Frontal cortex (tissue), 4 donors: ENCODE measurements at places on chromosomes 1 and 21.
A peak's percentile ranks its signal among the peaks of the same experiment; 100 is the strongest.

GRCh38 chr1:204520834-204521709, 4.9 kb downstream of the MDM4 start:
- no peak for DNase-seq

DNA sequence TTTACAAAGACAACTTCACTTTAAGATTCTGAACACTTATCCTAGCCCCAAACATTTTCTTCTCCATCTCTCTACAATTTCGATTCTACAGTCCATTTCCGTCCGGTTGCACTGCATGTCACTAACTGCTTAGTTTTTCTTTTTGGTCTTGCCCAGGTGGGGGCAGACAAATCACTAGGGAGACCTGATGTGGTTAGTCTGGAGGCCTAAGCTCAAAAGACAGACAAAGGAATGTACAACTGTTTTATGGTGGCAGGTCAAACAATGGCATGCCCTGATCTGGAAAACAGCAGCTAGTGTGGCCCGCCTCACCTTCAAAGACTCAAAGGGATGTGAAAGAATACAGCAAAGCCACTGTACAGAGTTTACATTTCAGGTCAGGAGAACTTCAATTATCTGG, 3.8 kb downstream of the ETV3 start:
- no peak for DNase-seq

GRCh38 chr1:108665067-108665466, 4.2 kb upstream of the HENMT1 start:
- DNase-seq = no peak

GRCh38 chr1:154014154-154014907, 23.8 kb downstream of the RPS27 start:
- DNase-seq = no peak

DNA sequence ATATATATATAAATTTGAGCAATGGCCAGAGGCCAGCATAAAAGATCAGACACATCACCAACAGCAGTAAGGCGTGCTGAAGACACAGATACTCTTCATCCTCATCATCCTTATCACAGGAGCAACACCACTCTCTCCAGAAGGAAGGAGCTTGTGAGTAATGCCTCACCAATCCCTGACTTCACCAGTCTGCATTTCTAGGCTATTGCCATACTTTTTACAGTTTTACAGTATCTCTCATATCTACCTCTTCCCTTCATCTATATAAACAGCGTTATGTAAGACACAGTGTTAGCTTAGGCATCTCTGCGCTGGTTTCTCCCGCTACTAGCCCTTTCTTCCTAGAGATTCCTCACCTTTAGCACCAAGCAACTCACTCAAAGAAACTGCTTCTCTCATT, 2.4 kb upstream of the ABL2 start:
- DNase-seq = no peak

- DNase-seq = no peak
Observed at GRCh38 chr21:31124010-31124409, 85.7 kb upstream of the KRTAP19-8 start.

- DNase-seq = peak; percentile 82
Observed at GRCh38 chr1:161440312-161440894, 64.9 kb upstream of the FCGR2A start.

GRCh38 chr1:184590163-184590750, 164.4 kb downstream of the EDEM3 start:
- DNase-seq = no peak

DNA sequence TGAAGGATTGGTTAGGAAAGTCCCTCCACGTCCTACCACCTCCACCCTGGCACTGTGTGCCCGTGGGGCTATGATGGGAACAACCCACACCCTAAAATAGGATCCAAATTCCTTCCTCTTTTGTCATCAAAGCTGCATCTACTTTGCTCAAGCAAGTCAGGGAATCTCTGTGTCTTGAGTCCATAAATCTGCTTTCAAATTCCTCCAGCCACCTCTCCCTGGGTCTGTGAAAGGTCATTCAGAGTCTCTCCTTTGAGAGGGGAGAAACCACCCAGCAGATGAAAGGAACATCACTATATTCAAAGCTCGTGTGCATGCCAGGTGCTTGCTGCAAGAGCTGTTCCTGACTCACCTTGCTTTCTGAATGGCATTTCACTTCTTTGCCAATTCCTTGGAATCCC, 243.6 kb downstream of the TM2D1 start:
- no peak for DNase-seq

GRCh38 chr1:43286115-43286514, 734 bp upstream of the C1orf210 start:
- DNase-seq = no peak

DNA sequence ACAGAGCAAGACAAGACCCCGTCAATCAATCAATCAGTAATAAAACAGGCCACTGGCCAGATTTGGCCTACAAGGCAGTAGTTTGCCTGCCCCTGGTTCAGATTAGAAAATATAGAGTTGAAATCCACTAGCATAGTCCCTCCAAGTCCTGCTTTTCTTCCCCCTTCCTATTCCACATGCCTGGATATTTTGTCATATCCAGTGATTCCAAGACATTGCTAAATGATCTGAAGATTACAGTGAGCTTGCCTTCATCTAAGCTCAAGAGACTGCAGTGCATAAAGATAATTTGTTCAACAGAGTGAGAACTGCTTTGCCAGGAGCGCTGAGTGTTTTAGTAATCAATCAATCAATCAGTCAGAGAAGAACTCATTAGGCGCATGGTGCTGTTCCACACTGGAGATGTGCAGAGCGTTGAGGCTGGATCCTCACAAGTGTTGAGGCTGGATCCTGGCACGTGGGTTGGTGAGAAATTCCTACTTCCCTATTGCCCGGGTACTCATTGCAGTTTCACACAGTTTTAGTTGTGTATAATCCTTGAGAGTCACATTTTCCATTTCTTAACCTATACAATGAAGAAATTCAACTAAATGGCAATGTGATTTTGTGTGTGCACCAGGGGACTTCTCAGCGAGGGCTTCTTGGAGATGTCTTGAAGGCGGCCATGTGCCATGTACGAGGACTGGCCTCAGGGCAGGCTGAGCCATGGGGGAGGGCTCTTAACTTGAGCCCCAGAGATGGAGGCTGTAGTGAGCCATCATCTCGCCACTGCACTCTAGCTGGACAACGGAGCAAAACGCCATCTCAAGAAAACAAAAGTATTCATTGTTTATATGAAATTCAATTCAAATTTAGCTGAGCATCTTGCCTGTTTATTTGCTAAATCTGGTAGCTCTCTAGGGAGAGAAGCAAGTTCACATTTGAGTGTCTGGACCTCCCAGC, 76.3 kb downstream of the TOMM20 start:
- DNase-seq = no peak

GRCh38 chr1:37915476-37916093, 31.3 kb downstream of the INPP5B start:
- no peak for DNase-seq

DNA sequence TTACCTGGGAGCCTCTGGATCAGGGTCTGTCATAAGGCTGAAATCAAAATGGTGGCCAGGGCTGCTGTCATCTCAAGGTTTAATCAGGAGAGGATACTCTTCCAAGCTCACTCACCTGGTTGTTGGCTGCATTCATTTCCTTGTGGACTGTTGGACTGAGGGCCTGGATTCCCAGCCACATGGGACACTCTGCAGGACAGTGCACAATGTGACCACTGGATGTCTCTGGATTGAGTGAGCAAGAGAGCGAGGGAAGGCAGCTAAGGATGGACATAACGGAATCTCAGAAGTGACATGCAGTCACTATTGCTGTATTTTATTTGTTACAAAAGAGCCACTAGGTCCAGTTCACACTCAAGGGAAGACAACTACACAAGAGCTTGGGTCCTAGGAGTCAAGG, 229.1 kb downstream of the S1PR1 start:
- no peak for DNase-seq

GRCh38 chr1:89873770-89874169, 52.9 kb downstream of the LRRC8D start:
- no peak for DNase-seq

DNA sequence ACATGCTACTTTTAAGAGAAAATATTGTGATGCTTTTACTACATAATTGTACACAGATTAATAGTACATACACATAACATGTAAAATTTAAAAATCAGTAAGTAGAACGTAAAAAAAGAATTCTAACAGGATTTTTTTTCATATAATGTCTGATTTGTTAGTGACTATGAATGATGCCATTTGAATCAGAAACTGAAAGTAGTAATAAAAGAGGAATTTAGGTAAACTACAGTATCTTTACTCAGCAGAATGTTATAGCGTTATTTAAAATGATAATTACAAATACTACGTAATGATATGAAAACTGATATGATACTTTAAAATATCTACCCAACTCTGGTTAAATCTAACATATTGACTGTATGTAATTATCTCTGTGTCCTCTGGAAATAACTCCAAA, 116.1 kb downstream of the DENND1B start:
- no peak for DNase-seq

- DNase-seq = no peak
Observed at GRCh38 chr1:170355267-170355801, 176.6 kb upstream of the GORAB start.

DNA sequence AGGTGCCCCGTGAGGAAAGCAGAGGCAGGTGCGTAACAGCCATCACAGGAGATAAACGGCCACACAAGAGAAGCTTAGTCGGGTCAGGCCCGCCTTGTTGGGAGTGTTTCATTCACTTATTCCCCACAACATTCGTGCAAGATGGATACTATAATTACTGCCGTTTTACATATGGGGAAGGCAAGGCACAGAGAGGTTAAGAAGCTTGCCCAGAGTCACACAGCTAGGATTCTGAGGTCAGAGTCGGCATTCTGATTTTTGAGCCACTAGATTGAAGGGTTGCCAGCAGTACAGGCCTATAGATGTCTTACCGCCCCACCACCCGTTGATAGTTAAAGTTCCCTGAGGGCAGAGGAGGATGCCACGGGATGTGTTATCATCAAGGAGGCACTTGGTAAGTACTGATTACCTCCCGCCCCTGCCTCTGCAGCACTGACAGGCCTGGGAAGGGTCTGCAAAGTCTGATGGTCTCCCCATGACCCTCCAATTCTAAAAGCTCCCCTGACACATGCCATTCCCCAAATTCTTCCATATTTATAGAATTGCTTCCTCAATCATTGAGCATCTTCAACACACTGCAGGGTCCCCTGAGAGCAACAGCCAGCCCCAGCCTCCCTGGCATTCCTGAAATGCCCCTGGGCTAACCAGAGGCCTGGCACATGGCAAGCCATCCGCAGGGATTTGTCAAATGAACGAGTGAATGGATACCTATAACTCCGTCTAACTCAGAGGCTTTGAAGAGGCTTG, 74.7 kb upstream of the CLDN14 start:
- no peak for DNase-seq

DNA sequence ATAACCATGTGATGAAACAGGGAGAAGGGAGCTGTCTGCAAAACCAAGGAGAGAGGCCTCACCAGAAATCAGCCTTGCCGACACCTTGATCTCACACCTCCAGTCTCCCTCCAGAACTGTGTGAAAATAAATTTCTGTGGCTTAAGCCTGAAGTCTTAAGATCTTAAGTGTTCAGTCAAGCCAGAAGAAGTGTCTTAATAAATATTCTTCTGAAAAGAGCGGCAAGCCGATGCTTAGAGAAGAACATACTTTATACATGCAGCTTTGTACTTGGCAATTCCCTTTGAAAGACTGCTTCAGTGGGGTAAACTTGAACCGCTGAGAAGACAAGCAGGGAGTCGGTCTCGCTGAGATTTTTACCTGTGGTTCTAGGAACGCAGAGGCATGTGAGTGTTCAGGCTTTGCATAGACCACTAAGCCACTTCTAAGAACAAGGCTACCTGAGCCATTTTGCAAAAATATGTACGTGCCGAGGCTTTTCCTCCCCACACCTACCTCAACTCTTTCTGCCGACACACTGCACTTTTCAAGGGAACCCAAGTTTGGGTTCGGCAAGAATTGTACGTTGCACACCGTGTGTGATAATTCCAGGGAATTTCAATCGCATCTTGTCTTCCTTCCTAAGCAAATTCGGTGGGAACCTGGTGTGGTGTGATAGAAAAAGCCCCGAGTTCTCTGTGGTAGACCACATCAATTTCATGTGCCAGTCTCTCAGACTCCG, 3.4 kb downstream of the RUNX1 start:
- no peak for DNase-seq

- no peak for DNase-seq
Observed at GRCh38 chr1:220691053-220691684, 1.0 kb downstream of the C1orf115 start.

DNA sequence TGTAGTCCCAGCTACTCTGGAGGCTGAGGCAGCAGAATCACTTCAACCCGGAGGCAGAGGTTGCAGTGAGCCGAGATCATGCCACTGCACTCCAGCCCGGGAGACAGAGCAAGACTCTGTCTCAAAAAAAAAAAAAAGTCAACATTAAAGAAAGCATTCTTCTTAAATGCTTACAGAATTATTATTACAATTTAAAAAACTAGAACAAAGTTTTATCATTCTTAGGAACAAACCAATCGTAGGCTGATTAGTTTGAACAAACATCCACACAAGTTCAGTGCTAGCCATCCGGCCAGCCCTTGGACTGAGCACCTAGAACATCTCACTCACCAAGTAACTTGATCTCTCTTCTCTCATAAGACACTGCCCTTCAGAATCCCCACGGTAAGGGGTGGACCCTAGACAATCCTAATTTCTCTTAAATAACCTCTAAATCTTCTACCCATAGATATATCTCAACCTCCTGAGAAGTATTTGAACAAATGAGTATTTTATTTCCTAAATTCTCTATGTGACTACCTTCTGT, 16.0 kb downstream of the JAK1 start:
- no peak for DNase-seq

DNA sequence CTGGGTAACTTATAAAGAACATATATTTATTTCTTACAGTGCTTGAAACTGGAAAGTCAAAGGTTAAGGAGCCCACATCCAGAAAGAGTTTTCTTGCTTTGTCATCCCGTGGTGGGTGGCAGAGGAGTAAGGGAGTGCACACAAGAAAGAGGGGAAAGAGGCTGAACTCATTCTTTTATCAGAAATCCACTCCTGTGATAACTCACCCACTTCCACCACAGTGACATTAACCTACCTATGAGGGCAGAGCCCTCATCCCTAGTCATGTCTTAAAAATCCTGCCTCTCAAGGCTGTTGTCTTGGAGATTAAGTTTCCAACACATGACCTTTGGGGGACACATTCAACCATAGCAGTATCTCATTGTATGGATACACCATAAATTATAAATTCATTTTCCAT, 32.5 kb upstream of the RGS4 start:
- no peak for DNase-seq

GRCh38 chr1:200922406-200922805, 27.7 kb downstream of the INAVA start:
- DNase-seq = no peak

DNA sequence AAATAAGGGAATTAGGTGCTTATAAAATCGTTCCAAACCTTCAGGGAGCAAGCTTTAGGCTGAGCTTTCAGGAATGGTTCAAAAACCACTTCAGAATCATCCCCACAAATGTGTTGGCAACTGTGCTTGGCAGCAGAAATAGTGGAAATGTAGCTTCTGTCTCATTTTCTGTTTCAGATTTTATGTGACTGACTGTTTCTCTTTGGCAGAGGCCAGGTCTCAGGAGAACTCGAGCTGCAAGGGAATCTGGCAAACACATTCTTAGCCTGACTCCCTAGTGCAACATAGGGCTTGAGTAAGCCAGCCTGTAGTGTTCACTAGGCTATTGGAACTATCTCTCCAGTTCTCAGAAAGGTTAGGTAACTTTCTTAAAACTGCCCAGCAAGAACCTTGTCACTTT, 128.6 kb downstream of the PLA2G4A start:
- DNase-seq = no peak

GRCh38 chr1:182855911-182856310, 16.8 kb downstream of the DHX9 start:
- DNase-seq = no peak
